ENCODE measurements at places on chromosomes 12 and 14.

DNA sequence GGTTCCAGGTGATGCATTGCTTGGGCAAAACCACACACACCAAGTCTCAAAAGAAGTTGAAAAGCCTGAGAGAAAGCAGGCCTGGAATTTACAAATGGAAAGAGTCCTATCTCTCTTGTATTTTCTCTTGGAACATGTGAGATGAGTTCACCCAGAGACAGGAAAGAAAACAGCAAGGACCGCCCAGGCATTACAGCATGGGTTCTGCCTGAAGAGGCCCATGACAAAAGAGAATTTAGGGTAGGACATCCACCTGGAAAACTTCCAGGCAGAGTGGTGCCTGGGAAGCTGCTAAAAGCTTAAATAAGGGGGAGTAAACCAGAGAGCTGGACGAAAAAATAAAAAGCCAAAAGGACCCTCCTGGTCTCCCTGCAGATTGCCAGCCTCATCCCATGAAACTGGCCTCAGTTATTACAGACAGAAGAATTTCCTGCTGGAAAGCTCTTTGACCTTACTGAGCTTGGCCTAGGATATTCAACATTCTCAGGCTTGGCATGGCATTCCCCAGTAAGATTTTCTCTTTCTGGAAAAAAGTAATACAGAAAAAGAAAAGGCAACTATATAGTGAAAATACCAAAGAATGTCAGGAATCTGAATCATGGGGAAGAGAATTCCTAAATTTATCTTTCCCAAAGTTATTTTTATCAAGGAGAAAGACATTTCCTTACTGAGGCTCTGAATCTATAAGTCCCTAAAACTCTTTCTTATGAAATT, 121.3 kb upstream of the NUDT4 start:
- no peaks in the 10 kb centered on the region for H3K36me3 ChIP-seq
- DNase-seq = no peak
- H3K4me3 ChIP-seq = no peak overlapping the region
- no peaks in the 10 kb centered on the region for H3K4me1 ChIP-seq
- H3K27ac ChIP-seq = no peak overlapping the region

GRCh38 chr12:94649349-94650142, 811 bp downstream of the TMCC3 start:
- H3K4me1 ChIP-seq = peaks cover 48% of the 10 kb centered on the region
- peak overlapping the region; percentile 62 for H3K4me3 ChIP-seq
- H3K36me3 ChIP-seq = no peaks in the 10 kb centered on the region
- peak; percentile 93 for DNase-seq

DNA sequence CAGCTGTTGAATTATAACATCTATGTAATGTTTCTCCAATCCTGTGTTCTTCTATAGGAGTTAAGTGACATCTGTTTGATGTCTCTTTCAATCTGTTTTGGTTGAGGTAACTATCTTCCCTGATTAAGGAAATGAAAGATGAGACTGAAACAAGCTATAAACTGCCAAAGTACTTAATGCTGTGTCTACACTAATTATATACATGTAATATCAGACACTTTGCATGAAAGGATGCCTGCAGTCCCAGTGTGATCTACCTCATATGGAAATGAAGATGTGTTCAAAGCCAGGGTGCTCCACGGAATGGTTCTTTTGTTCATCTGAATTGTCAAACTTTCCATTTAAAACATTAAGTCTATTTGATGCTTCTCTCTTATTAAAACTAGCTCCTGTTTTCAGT, 958.3 kb downstream of the GALC start:
- no peak for DNase-seq
- no peak overlapping the region for H3K27ac ChIP-seq
- H3K4me1 ChIP-seq = no peaks in the 10 kb centered on the region
- H3K36me3 ChIP-seq = no peaks in the 10 kb centered on the region

GRCh38 chr12:7806863-7807487, 17.8 kb downstream of the NANOG start:
- H3K4me3 ChIP-seq = no peak overlapping the region
- no peaks in the 10 kb centered on the region for H3K4me1 ChIP-seq
- H3K27ac ChIP-seq = no peak overlapping the region
- DNase-seq = peak; percentile 77

DNA sequence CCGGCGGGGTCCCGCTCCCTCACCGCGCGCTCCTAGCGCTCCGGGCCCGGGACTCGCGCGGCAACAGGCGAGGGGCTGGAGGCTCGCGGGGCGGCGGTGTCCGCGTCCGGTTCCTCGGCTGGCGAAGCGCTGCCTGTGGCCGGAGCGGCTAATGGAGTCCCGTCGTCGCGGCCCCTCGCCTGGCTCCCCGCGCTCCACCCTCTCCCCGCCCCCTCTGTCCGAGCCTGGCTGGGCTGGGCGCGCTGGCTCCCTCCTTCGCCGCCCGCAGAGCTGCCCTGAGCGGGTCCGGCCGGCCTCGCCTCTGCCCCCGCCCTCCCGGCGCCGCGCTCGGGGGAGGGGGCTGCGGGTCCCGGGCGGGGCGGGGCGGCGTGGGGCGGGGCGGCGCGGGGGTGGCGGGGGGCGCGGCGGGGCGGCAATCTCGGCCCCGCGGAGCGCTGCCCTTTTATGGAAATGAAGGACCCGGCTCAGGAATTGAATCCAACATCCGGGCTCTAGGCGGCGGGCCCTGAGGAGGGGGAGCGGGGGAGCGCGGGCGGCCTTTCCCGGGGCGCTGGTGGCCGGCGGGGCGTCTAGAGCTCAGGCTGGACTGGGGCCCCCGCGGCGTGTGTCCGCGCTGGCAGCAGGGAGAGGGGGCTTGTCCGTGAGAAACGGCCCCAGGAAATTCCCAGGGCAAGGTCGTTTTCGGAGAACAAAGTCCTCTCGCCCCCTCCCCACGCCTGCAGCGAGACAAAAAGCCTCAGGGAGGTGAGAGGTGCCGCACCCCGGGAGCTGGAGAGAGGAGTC, at the start of gene FERMT2:
Gene FERMT2 (minus strand): TSS at position 153 of the 783 bp plus-strand sequence. CDS start 482 bp downstream, outside the sequence.
- H3K4me3 ChIP-seq = peak within 1 kb of the TSS; percentile 60
- peaks cover 35% of the 10 kb centered on the region for H3K27me3 ChIP-seq
- no peaks in the 10 kb centered on the region for H3K36me3 ChIP-seq
- H3K4me1 ChIP-seq = peaks cover 17% of the 10 kb centered on the region
- DNase-seq = peak; percentile 84

- H3K4me1 ChIP-seq = peaks cover 58% of the 10 kb centered on the region
- H3K36me3 ChIP-seq = peaks cover 4% of the 10 kb centered on the region
- H3K27ac ChIP-seq = peak overlapping the region; percentile 85
- no peaks in the 10 kb centered on the region for H3K27me3 ChIP-seq
- DNase-seq = no peak
Observed at GRCh38 chr14:24300326-24300980, 803 bp downstream of the NOP9 start.

DNA sequence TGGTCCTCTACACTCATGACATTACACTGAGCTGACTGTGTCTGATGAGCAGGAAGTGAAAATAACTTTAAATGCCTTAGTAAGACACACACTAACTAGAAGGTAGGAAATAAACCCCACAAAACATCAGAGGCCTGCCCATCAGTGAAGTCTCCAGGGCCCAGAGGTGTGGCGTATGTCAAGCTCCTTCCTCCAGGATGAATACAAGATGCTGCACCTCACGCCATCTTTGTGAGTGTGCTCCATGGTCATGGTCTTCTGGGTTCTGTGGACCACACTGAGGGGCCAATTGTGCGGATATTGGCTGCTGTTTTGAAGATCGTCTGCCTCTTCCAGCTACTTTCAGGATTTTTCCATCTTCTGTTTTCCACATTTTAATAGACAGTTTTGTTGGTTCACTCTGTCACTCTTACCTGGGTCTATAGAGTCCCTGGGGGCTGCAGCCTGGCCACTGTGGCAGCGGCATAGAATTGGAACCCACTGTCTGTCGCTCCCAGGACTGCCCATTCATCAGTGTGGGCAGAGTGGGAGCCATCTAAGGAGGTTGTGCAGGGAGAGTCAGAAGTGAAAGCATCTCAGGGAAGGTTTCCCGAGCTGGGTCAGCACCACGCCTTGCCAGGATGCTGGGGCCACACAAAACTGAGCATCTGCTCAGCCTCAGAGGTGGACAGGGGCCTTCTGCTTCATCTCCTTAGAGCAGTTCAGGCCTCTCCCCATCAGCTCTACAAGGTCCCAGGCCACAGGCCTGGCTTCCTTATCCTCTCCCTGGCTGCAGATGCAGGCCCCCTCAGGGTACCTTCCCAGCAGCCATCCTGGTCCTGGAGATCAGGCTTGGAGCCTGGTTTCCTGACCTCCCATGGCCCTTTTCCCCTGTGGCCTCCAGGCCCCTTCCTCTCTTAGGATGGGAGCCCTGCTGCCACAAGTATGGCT, 57.5 kb upstream of the C14orf180 start:
- no peak overlapping the region for H3K4me3 ChIP-seq
- DNase-seq = no peak
- no peaks in the 10 kb centered on the region for H3K4me1 ChIP-seq
- H3K36me3 ChIP-seq = no peaks in the 10 kb centered on the region

DNA sequence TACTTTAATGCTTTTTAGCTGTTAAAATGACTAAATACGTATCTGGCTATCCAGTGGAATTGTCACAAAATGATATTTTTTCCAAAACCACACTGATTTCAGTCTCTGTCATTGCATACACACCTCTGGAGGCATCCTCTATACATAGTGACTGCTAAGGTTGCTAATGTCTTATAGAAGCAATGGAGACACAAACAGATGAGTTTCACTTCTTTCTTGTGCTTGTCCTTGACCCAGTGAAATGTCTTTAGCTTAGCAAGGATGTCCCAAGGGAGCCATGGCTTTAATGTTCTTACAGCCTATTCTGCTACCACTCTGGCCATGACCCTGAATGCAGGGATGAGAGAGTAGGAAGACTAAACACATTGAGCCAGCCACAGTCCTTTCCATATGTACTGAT, 90.3 kb downstream of the TPH2 start:
- no peak for DNase-seq
- H3K4me3 ChIP-seq = no peak overlapping the region
- no peaks in the 10 kb centered on the region for H3K4me1 ChIP-seq
- no peaks in the 10 kb centered on the region for H3K27me3 ChIP-seq

GRCh38 chr12:122133192-122133950, 40.6 kb downstream of the IL31 start:
- no peak overlapping the region for H3K4me3 ChIP-seq
- no peak overlapping the region for H3K27ac ChIP-seq
- no peaks in the 10 kb centered on the region for H3K27me3 ChIP-seq
- H3K4me1 ChIP-seq = no peaks in the 10 kb centered on the region

DNA sequence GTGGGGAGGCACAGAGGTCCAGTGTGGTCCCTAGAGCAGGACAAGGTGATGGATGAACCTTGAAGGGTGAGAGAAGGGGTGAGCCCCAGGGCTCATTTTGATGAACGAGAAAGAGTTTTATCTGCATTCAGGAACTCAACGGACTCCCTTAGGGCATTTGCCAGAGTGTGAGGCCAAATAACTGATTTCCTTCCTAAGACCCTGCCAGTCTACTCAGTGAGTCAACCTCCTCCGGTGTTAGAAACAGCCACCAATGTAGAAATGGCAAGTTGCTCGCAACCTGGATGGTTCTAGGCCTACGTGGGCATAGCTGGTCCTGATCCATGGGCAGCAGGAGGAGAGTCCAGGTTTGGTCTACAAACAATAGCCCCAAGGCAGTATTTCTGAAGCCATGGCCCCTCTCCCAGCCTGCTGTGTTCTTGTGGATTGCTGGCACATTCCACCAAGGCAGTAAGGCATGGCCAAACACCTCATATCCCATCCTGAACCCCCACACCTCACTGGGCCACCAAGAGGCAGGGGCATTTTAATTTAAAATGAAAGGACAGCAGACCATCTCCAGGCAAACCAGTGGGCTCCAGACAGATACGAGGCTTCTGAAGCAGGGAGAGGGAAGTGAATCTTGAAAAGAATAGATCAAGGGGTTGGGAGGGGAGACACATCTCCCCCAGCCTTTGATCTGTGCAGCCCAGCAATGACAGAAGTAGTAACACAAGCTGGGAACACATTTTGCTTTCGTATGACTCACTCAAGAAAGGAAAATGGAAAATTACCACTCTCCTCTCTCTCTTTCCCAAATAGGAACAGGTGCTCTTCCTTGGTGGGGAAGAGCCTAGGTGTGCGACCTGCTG, 25.4 kb upstream of the TESC start:
- H3K4me1 ChIP-seq = no peaks in the 10 kb centered on the region
- no peaks in the 10 kb centered on the region for H3K36me3 ChIP-seq

DNA sequence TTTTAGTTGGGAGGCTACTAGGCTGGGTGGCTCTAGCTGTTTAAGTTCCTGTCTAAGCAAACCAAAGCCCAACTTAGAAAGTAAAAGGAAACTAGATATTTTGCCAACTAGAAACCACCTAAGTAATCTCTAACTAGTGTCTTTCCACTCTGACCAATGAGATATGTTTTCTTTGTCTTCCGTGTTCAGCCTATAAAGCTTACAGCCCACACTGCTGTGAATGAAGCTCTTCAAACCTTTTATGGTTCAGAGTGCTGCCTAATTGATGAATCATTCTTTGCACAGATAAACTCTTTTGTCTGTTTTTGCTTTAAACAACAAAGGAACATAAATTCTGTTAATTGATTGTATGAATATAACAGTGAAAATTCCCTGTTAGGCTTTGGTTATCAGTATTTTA, 66.1 kb downstream of the FUT8 start:
- H3K27me3 ChIP-seq = no peaks in the 10 kb centered on the region
- H3K36me3 ChIP-seq = no peaks in the 10 kb centered on the region
- no peak overlapping the region for H3K4me3 ChIP-seq
